ENCODE measurements at places on chromosomes 11 and 22. TPM values are rescaled to one million over a fixed set of nuclear protein-coding genes. Genes with fewer than 3 reads are reported as not detected.

The ENTHD1 gene
- total RNA-seq = 0.16 TPM

The SLC15A3 gene
- 96.4 TPM for total RNA-seq

The LMO2 gene
- 27.8 TPM for total RNA-seq

The CLMP gene
- total RNA-seq = 22.5 TPM

The GRIA4 gene
- not detected for total RNA-seq

- no peak for DNase-seq
These were observed 51.1 kb downstream of the MCM5 start for GRCh38 chr22:35450824-35451569.

DNA sequence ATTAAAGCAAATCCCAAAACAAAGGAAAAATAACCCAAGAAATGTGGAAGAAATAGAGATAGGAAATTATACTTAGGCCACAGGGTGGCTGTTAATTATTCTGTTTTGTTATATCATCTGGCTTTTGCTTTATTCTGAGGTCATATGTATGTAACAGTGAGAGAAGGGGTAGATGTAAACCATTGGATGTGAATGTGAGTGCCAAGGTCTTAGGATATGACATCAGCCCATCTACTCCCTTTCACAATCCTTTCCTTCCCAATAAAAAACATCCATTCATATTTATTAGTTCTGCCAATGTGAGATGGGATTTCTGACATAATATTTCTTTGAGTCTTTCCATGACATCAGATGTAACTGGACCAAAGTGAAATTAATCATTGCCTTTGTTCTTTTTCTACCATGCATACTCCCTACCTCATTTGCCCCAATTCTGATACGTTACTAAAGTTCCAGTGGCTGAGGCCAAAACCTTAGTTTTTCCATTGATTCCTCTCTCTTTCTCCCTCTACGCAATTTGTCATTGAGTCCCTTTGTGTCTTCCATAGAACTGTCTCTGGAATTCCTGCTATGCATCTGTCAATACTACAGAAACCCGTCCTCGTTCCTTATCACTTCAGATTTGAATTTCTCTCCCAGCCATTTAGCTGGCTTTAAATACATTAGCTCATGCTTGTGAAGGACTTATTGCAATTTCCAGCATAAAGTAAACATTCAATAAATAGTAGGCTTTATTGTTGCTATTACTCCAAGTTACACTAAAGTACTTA, 170.3 kb downstream of the ARHGAP42 start:
- no peak for DNase-seq

- no peak for DNase-seq
These were observed 2.2 kb upstream of the SIGIRR start for GRCh38 chr11:416757-417621.

DNA sequence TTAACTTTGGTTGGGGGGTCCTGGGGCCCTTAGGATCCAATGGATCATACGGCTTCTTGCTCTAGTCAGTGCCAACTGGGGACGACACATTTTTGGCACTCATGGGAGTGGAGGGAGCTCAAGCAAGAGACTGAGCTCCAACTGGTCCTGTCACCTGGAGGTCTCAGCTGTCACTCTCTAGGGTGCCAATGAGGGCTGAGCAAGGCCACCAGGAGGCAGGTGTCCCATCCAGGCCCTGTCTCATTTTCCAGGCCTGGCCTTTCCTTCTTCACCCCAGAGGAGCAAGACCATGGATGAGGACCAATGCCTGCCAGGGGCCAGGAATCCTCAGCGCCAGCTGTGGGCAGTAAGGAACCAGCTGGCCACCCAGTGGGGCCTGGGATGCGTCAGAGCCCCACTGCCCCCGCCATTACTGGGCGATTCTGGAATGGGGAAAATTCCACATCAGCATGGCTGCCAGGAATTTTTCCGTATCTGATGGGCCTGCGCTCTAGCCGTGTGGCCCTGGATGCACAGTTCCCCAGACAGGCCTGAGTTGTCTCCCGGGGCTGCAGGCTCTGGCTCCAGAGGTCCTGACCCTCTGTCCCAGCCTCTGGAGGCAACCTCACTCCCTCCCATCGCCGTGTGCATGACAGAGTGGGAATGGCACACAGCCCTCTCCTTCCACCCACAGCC, 669 bp upstream of the GAL3ST1 start:
- DNase-seq = no peak

DNA sequence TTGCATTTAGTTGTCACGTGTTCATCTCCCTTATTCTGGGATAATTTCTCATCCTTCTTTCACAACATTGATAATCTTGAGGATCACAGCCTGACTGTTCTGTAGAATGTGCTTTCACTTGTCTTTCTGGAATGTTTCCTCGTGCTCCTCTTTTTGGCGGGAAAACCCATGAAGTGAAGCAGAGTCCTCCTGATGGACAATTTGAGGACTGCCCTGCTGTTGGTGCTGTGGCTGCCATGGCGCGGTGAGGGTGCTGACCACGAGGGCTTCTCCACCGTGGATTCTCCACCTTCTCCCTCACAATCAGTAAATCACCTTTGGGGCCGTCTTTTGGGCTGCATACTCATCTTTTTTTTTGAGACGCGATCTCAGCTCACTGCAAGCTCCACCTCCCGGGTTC, 946.9 kb downstream of the BRD1 start:
- peak; percentile 24 for DNase-seq

GRCh38 chr11:105274631-105275030, 135.1 kb upstream of the CARD18 start:
- no peak for DNase-seq

DNA sequence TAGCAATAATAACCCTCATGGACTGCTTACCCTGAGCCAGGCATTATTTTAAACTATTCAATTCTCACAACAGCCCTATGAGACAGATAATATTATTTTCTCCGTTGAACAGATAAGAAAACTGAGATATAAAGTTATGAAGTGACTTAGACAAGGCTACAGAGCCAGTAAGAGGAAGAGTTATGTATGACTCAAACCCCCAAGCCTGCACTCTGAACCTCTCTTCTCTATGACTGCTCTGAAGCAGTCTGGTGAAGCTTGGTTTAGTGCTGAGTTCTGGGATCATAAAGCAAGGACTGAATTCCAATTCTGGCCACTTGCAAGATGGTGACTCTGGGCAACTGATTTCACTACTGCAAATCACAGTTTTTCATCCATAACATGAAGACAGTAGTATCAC, 34.5 kb downstream of the TNKS1BP1 start:
- no peak for DNase-seq

- DNase-seq = no peak
These were observed 90.6 kb upstream of the AKIP1 start for GRCh38 chr11:8820401-8820800.

GRCh38 chr11:124829986-124830385, 29.8 kb upstream of the MSANTD2 start:
- no peak for DNase-seq

DNA sequence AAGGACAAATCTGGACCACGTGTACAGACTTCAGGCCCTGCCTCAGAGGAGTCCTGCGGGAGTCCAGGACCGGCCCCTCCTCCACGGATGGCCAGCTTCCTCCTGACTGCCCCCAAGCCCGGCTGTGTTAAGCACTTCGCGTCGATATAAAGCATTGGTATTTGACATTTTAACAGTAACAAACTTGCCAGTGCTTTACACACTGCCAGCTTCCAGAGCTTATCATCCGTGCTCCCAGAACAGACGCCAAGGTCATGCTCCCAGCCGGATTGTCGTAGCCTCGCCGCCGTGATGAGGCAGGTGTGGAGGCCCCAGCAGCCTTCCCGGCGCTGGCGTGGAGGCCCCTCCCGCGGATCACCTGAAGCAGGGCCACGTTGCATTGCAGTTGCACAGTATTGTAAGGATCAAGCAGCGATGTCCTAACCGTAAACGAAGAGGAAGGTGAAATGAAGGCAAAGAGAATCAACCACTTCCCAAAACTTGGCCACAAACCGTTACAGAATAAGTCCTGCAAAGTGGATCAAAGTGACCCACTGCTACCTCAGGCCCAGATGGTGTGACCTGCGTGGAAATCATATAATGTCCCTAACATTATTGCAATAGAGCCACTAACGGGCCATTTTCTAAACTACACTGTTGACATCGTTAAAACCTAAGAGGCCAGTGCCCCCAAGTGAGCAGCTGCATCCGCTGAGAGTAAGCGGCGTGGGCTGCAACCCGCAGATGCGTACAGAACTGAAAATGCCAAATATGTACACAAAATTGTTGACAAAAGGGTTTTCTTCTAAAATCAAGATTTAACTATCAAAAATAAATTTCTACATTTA, 51.6 kb downstream of the CERK start:
- no peak for DNase-seq

DNA sequence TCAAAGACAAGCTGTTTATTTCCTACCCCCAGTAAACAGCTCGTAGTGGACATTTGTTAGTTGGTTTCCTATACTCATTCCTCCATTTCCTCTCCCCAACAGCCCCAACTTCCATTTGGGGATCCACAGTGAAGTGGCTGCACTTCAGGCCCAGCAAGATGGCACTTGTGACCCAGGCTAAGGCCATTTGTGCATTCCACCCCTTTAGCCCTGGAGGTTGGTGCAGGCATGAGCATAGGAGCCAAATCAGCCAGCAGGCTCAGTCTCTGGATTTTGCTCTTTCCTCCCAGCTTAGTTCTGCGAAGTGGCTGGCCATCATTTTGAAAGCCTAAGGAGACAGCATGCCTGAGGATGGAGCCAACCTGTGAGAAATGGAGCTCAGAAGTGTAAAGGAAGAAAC, 122.9 kb downstream of the MPPED2 start:
- no peak for DNase-seq

DNA sequence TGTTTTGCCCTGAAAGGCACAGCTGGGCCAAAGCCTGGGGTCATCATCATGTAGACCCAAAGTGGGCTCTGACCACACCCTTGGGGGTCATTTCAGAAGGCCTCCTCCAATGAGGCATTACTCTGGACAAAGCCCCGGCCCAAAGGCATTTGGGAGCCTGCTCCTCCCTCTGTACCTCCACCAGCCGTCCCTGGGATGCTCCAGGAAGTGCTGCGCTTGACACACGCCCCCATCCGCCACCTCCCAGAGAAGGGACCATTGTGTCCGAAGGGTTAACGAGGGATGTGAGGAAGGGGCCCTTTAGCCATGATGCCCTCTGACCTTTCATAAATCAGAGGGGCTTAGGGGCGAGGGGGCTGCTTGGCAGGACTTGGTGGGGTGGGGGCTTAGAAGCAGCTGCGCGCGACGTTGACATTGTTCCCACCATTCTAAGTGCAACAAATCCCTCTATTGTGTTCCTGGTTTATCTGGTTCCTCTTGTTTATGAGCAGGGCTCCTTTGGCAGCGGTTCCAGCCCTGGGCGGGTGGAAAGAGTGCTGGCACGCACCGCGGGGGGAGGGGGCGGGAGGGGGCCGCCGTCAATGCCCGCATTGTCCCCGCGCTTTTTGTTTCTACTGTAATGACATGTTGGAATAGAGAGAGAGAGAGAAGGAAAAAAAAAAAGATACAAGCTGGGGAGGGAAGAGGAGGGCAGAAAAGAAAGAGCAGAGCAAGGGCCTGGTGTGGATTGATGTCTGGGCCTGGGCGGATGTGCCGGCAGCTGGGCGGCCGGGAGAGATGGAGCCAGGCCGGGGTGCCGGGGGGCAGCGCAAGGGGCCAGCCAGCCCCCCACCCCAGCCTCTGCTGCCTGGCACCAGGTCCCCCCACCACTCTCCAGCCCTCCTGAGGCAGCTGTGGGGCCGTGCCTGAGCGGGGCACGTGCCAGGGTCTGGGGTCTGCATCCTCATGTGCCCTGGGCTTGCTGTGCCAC, 32.1 kb upstream of the SOX10 start:
- peak; percentile 76 for DNase-seq

DNA sequence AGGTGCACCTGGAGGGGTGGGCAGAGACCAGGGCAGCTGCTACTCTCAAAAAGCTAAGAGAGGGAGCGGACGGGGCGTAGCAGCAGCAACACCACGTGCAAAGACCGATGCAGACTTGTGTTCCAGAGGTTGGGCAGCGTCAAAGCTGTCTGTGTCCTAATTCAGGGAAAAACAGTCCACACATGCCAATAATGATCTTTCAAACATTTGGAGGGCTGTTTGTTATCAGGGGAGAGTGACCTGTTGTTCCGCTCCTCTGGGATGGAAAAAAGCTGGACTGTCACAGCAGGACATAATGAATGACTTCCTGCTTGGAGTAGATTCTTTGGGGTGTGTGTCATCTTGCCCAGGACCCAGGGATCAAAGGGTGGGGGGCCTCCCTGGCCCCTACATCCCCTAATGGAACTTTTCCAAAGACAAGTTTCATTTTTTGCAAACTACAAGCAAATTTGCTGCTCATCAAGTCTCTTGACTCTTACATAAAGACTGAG, 6.2 kb upstream of the FBLN1 start:
- DNase-seq = peak; percentile 83

DNA sequence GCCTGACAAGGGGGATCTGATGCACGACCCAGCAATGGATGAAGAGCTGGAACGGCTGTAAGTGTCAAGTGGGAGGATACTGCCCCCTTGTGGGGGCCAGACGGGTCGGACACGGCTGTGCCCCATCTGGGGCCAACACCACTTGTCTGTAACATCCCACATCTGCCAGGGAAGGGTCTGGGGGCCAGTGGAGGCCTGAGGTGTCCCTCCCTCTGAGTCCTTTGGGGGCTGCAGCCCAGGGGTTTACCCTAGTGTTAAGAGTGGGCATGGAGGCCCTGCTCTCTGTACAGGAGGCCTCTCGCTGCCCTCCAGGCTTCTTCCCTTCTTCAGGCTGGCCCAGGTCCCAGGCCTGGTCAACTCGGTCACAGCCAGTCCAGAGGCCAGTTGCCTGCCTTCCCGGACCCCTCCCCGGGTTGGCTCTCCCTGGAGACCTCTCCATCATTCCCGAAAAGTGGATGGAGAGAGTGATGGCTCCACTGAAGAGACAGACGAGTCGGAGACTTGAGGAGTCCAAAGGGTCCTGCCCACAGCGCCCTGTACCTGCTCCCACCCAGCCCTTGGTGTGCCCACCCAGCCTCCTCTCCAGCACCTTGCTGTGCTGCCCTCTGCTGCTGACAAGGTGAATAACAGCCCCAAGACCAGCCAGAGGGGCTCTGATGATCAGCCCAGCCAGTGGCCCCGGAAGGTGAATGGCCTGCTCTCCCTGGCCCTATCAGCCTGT, 15.4 kb downstream of the ARFGAP2 start:
- peak; percentile 64 for DNase-seq

DNA sequence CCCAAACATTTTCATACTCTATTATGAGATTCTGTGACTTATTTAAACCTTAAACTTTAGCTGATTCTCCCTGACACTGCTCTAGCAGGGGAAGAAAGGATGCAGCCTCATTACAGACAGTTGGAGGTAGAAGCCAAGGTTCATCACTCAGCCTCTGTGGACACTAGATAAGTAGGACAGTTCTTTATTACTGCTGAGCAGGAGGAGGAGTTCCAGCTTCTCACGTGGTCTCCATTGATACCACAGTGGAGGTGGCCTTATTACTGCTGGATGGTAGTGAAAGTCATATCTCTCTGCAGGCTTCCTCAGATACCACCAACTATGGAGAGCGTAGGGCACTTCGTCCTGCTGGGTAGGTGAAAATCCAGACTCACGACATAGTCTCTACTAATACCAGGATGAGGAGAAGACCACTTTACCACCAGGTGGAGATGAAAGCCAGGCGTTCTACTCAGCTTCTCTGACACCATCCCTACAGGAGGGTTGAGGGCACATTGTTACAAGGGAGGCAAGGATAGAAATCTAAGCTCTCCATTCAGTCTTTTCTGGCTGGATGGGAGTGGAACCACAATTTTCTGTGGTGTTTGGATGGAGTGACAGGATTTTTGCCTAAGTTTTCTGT, 13.1 kb upstream of the ANGPTL5 start:
- DNase-seq = no peak
